ENCODE measurements at places on chromosomes 3 and 15. TPM values are rescaled to one million over a fixed set of nuclear protein-coding genes. Genes with fewer than 3 reads are reported as not detected.

Gene IGF2BP2
- total RNA-seq = 37.9 TPM

Gene A4GNT
- total RNA-seq = not detected

Gene TUSC7
- total RNA-seq = not detected

Gene ATP13A5
- total RNA-seq = not detected

Gene KBTBD13
- not detected for total RNA-seq

Gene ACOX2
- 0.41 TPM for total RNA-seq

Gene BCHE
- total RNA-seq = not detected

Gene USF3
- total RNA-seq = 8.1 TPM

Gene MINAR1
- 0.38 TPM for total RNA-seq

Gene ASB14
- total RNA-seq = not detected

Gene FOXB1
- not detected for total RNA-seq

Gene MAGI1
- total RNA-seq = 4.6 TPM

Gene RASGRF1
- not detected for total RNA-seq

Gene RYK
- total RNA-seq = 41.4 TPM

Gene GPR149
- not detected for total RNA-seq

Gene MASP1
- total RNA-seq = 2.3 TPM

Gene DUOXA2
- not detected for total RNA-seq

Gene TMC3
- not detected for total RNA-seq

Gene IL17RE
- total RNA-seq = 0.37 TPM

Gene CCNB2
- total RNA-seq = 127 TPM

Gene ARL6
- 1.5 TPM for total RNA-seq

Gene MAP2K5
- 4.3 TPM for total RNA-seq

Gene TPRG1
- total RNA-seq = 0.50 TPM

Gene THRB
- 1.5 TPM for total RNA-seq

Gene CKMT1A
- not detected for total RNA-seq

Gene GUCA1C
- total RNA-seq = not detected

Gene CYP19A1
- total RNA-seq = not detected

Gene SLC24A5
- total RNA-seq = not detected

Gene LYZL4
- total RNA-seq = not detected

Gene MYLK
- total RNA-seq = 213 TPM

Gene TICRR
- total RNA-seq = 8.6 TPM

Gene SYNPR
- total RNA-seq = not detected

Gene ADAMTS9
- 4.0 TPM for total RNA-seq

Gene PRKAR2A
- 16.9 TPM for total RNA-seq

Gene STARD5
- total RNA-seq = 6.3 TPM

Gene STRIT1
- total RNA-seq = not detected

Gene STXBP5L
- 0.03 TPM for total RNA-seq

Gene CFAP92
- not detected for total RNA-seq

Gene ST8SIA2
- total RNA-seq = 3.9 TPM

Gene CIB2
- total RNA-seq = 3.8 TPM

Gene ZNF80
- total RNA-seq = not detected

Gene CA12
- 3.7 TPM for total RNA-seq

Gene EOMES
- not detected for total RNA-seq

Gene CLDN18
- not detected for total RNA-seq

Gene LXN
- total RNA-seq = not detected

Gene FBXL2
- 16.4 TPM for total RNA-seq

Gene CPEB1
- total RNA-seq = 0.37 TPM

Gene IGDCC3
- total RNA-seq = not detected

Gene NEDD4
- total RNA-seq = 66.6 TPM

Gene GP5
- total RNA-seq = not detected

Gene LRRN1
- not detected for total RNA-seq

Gene CORO2B
- total RNA-seq = not detected

Gene HHLA2
- not detected for total RNA-seq

Gene SLC2A2
- total RNA-seq = not detected

Gene INSYN1
- total RNA-seq = not detected

Gene SEMA3F
- total RNA-seq = 0.58 TPM

Measured in SJSA1 (cell line).